SK-N-SH (cell line): ENCODE measurements at places on chromosomes 11 and 22. TPM values are rescaled to one million over a fixed set of nuclear protein-coding genes. Genes with fewer than 3 reads are reported as not detected.

Gene ADORA2A
- 9.3 and 12.0 TPM in 2 replicates for polyA plus RNA-seq

Gene MPZL3
- 0.38 and 0.70 TPM in 2 replicates for polyA plus RNA-seq

Gene MS4A2
- polyA plus RNA-seq, result not detected in 2 replicates

GRCh38 chr22:30754971-30755758 lies 60.5 kb downstream of the OSBP2 start:
- DNase-seq, result peak; percentile 74

DNA sequence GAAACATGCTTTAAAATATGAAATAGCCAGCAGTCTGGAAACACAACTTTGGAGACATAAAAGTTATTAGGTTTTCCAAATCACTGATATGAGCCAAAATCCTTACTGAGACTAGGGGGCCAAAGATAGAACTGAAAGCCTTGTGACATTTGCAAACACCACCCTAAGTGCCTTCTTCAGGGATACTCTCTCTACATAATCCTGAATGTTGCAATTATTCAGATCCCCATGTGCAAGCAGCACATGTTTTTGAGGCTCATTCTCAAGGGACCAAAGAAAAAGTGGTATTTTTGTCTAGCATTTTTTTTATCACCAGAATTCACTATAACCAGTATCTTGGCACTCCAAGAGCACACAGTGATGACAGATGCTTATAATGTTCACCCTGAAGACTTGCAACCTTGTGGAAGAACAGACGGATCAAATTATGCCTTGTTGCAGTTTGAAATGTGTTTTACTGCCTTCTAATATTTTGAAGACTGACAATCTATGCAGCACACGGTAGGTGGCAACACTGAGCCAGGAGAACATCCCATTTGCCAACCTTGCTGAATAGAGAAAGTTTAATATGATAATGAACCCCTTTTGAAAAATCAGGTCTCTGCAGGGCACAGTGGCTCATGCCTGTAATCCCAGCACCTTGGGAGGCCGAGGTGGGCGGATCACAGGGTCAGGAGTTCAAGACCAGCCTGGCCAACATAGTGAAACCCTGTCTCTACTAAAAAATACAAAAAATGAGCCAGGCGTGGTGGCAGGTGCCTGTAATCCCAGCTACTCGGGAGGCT lies 78.5 kb downstream of the PLEKHA7 start:
- DNase-seq, result peak; percentile 50

Gene KDM4E
- polyA plus RNA-seq, result 0.02 TPM in 1 of 2 replicates, not detected in the other

GRCh38 chr11:79308429-79308828 lies 132.4 kb downstream of the TENM4 start:
- DNase-seq, result no peak

- no peak for DNase-seq
These were observed 88.5 kb upstream of the ALX4 start for GRCh38 chr11:44398266-44399030.

Gene YAP1
- polyA plus RNA-seq, result 50.8 and 53.2 TPM in 2 replicates
